ENCODE measurements at places on chromosomes 11 and 22. TPM values are rescaled to one million over a fixed set of nuclear protein-coding genes. Genes with fewer than 3 reads are reported as not detected.

The RASD2 gene
- total RNA-seq: 0.35 TPM

The ELMOD1 gene
- 0.10 TPM for total RNA-seq

The EI24 gene
- 155 TPM for total RNA-seq

The USP2 gene
- 9.7 TPM for total RNA-seq

The DHCR7 gene
- total RNA-seq: 58.7 TPM

DNA sequence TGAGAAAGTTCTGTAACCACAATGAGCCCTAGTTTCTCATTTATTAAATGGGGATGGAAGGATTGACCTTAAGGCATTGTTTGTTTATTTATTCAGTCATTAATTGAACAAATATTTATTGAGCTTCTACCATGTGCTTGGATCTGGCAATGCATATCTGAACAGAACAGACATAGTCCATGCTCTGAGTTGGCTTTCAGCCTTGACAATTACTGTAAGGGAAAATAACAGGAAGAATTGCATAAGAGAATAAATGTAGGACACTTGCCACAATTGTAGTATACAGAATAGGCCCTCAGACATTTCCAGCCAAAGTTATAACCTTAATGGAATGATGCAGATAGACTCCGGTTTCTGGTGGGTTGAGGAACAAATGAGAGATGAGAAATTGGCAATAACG, 160.5 kb upstream of the TTC12 start:
- DNase-seq: no peak

DNA sequence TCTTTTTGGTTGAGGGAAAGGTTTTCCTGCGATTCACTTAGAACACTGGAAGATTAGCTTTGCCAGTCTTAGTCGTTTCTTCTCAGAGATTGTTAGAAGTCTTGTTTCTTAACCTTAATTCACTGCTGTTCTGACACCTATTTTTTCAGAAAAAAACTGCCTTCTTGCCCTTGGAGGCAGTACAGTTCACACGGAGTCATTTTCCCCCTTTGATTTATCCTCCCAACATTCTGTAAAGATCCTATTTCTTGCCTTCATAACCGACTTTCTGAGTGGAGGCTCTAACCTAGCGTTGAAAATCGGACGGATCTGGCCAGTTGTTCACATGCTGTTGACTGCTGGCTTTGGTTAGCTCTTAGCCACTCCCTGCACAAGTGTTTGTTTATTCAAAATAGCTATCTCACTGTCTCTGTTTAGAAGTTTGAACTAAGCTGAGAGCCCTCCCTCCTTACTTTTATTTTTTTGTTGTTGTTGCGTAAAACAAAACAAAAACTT, 737 bp downstream of the BCL2L13 start:
- peak; percentile 54 for DNase-seq

DNA sequence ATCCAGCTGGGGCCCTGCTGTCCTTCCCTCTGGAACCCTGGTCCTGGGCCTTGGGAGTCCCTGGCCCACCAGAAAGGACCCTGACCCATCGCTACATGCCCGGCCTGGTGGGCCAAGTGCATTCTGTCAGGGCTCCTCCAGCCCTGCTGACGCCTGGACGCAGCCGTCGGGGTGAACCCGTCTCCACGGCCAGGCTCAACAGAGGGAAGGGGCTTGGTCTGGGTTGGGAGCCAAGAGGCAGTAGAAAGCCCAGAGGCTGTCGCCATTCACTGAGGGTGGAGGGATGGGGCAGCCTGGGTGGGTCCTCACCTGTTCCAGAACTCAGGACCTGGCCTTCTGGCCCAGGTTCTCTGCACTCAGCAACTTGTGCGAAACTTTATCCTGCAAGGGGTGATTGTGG, 39.0 kb downstream of the TOLLIP start:
- no peak for DNase-seq

GRCh38 chr11:8329336-8329735, 65.7 kb upstream of the LMO1 start:
- DNase-seq: no peak

- no peak for DNase-seq
Measured at GRCh38 chr22:45317551-45318167, 7.9 kb downstream of the FAM118A start.

DNA sequence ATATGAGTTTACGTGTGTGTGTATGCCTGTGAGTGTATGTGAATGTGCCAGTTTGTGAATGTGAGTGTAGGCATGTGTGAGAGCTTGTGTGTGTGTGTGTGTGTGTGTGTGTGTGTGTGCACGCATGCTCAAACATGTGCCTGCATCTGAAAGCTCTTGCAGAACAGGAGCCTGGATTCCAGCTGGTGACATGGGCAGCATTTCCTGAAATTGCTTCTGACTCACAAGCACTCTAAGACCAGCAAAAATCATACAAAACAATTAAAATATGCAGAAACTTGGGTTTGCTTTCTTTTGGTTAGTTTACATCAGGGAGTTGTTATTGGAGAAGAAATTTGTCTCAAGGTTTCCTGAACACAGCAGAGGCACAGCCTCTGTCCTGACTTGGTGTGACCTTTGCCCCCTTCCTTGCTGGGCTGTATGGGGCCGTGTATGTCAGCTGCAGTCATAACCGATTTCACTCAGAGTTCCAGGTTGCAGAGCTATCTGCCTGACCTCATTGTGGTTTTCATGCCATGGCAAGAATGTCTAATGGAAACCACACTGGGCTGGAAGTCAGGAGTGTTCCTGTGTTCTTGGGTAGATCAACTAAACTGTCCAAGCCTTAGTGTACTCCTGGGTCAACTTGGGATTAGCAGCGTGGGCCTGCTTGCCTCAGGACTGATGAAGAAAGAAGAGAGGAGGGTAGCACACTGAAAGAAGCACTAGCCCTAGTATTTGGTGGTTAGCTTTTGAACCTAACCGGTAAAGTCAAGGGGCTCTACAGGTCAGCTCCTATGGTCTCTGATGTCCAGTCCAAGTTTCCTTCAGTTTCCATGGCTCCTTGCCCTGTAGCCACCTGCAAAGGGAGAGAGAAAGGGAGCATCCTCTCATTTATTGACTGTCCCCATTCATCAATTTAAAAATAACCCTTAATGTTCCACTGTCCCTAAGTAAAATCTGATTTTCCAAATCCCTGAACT, 143.7 kb downstream of the SNX19 start:
- peak; percentile 96 for DNase-seq

- DNase-seq: no peak
Measured at GRCh38 chr11:61133956-61134662, 27.1 kb downstream of the VPS37C start.

GRCh38 chr22:44597616-44598015, 99.6 kb upstream of the RTL6 start:
- peak; percentile 23 for DNase-seq

- DNase-seq: no peak
Measured at GRCh38 chr22:17884893-17885292, 110.6 kb upstream of the BID start.

DNA sequence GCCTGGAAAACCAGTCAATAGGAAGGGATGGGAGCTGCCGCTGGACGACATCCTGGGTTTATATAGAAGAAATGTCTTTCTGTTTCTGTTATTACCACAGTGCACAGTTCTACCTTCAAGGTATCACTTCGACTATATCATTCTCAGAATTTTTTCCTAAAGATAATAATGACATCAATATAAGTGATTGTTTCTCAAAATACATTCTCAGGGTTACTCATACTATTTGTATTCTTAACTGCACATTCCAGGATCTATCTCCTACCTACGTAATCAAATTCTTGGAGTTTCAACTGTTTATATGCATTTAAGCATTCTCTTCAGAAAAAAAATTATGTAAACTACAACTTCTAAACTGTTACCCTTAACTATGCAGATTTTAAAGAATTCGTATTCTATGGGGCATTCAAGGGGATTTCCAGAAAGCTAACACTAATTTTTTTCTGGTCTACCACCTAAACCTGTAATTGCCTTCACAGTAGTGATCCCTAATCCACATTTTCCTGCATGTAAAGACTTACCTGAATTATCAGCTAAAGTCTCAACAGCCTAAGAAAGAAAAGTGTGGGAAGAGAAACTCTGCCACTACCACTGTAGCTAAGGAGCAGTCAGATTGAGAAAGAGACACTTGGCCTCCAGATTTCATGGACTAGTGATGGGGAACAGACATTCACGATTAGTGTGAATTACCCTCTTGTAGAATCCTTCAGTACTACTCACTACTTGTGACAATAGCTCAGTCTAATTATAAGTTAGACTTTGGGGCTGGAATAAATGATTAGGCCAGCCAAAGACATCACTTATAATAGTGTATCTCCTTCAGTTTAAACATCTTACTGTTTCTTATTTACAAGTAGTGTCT, at the start of gene OR51B5:
OR51B5 (minus strand) TSS at position 51 of the 862 bp plus-strand sequence; CDS start at position 51, 0 bp downstream.
- no peak for DNase-seq

DNA sequence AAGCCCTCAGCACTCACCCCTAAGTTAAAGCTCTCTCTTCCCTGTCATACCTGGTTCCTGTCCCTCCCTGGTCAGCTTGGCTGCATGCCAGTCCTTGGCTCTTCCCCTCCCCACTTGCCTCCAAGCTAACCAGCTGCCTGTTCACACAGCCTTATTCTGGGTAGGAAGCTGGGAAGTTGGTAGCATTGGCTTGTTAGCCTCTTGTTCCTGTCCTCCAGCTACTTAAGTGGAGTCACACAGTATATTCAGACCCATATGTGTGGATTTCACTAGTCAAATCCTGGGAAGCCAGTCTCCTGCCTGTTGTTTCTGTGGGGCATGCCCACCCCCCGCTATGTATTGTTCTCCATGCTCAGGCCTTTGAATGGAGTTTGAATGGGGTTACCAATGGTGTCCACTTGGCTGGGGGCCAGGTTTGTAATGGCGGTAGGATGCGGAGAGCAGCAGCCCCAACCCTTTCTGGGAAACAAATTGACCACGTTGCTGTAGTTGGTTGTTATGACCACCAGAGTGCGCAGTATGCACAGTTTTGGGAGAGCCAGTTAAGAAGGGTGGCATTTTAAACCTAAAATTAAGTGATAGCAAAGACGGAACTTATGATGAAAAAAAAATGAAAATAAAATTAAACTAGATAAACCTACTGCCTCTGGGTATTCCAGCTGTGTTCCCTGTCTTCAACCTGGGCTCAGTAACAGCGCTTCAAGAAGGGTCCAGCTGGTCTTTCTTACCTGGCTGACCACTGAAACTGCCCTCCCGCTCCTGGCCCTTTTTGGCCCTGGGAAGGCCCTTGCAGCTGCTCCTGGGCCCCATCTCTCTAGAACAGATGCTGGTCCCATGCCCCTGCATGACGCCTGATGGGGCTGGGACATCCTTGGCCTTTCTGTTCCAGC, 10.7 kb upstream of the RPS3 start:
- DNase-seq: peak; percentile 69

DNA sequence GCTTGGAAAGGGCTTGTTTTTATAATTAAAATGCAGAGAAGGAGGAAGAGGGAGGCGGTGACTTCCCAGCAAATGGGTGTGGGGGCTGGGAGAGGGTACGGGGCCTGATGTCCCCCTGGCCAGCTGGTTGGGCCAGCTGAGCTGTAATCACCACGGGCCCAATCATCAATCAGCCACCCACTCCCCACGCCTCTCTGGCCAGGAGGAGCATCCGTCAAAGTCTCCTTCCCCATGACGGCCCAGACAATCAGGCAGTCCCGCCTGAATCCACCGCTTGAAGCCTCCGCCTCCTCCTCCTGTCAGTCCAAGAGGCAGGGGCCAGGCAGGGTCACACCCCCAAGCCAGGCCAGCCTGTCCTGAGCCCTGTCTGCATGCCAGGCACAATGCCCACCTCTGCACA, 13.3 kb upstream of the CABP7 start:
- no peak for DNase-seq
